Stimulated activated CD8-positive, alpha-beta memory T cell treated with anti-CD3 and anti-CD28 coated beads, Interleukin-7, amount 100 ng/mL, for 1 hour (primary cell): ENCODE measurements at places on chromosomes 4 and X.

GRCh38 chrX:1108501-1109445 is 103.7 kb downstream of the CRLF2 start:
- DNase-seq: no peak

- no peak for DNase-seq
Measured at GRCh38 chr4:157372567-157372966, 152.0 kb downstream of the GRIA2 start.

DNA sequence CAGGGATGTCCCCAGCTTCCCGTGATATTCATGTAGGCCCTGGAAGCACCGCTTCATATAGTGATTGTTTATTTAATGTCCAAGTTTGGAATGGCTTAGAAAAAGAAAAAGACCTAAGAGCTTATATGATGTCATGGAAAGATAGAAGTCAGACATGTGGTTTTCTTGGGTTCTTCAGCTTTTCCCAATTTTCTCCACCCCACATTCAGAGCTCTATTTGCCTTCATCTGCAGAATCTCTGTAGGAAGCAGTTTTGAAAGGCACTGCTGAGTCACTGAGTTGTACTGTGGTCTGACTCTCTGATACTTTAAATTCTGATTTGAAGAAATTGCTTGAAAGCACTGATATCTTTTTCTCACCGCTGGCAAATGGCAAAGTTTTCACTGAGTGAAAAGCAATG is 120.6 kb upstream of the EDNRA start:
- no peak for DNase-seq

- no peak for DNase-seq
Measured at GRCh38 chr4:19748519-19749479, 502.9 kb upstream of the SLIT2 start.

DNA sequence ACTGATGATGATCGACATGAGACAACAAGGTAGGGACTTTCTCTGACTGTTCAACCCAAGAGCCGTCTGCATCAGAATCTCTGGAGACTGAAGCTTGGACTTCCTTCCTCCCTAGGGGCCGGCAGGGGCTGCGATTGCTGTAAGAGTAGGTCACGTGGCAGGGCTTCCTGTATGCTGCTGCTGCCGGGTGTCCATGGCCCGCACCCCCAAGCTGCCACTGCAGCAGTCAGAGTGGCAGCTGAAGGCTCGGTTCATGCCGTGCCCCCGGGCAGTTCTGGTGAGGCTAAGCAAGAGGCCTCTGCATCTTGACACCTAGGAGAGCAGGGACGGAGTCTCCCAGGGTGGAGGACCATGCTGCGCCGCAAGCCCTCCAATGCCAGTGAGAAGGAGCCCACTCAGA is at the start of gene SASH3:
Gene SASH3, plus strand, starts transcription at position 203 of the 400 bp plus-strand sequence. Its CDS starts 149 bp downstream, at position 352.
- no peak for DNase-seq

DNA sequence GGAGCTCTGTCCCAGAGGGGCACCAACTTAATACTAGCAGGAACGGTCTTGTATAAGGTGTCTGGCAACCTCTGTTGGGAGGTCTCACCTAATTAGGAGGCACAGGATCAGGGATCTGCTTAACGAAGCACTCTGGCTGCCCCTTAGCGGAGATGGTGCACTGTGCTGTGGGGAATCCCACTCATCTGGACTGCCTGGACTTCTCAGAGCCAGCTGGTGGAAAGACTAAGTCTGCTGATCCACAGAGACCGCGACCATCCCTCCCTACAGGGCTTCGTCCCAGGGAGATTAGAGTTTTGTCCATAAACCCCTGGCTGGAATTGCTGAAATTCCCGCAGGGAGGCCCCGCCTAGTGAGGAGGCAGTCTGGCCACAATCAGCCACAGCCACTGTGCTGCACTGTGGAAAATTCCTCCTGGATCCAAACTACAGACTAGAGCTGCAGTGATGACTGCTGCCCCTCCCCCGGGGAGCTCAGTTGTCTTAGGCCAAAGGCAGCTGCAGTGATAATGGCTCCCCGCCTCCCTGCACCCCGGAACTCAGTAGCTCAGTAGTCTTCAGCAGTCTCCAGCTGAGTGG is 22.0 kb upstream of the ZCCHC4 start:
- DNase-seq: no peak

GRCh38 chr4:183348706-183349659 is 26.8 kb upstream of the CLDN24 start:
- no peak for DNase-seq

GRCh38 chr4:7843831-7844593 is 95.6 kb downstream of the AFAP1 start:
- peak; percentile 36 for DNase-seq

DNA sequence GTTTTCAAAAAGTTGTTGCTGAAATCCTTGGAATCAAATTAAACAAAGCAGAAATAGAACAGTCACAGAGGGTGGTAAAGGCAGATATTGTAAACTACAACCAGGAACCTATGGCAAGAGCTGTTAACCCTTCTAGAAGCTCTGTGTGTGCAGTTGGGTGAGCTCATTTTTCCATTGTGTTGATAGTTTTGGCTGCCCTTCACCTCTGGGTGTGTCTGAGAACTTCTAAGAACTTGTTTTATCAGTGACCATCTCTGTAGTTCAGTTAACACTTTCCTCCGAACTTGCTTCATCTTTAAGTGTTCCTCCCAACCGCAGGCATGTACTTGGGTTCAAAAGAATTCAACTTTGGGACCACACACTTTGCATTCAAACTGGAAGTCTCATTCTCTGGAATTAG is 32.7 kb downstream of the RBMX start:
- no peak for DNase-seq

DNA sequence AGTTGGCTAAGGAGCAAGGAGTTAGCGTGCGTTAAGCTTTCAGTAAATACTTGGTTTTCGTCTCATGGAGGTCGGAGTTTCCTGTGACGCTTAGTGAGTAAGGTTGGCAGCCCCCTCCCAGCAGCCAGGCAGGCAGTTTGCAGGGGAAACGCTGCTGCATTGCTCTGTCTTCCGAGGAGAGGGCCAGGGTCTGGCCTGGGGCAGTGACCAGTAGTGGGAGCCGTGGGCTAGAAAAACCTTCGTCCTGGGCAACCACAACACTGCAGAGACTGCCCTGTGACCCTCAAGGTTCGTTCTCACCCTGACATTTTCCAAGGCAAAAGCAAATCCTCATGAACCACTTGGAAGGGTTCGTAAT is 432 bp downstream of the TMEM175 start:
- no peak for DNase-seq

- DNase-seq: no peak
Measured at GRCh38 chr4:1663549-1663948, 20.6 kb downstream of the FAM53A start.

GRCh38 chr4:72319601-72320021 is 249.4 kb downstream of the ADAMTS3 start:
- no peak for DNase-seq

DNA sequence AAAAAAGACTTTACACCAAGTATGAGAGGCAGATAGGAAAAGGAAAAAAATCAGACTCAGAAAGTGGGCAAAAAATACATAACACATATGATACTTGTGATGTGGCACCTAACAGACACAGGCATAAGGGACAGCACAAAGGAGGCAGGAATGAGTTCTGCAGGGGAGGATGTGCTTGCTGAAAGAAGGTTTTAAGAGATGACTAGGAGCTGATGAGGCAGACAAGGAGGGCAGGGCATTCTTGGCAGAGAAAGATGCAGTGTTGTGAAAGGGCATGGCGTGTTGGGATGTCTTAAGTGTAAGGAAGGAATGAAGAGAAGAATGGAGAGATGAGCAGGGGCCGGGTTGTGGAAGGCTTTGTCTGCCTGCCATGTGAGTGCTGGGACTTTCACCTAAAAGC is 49.7 kb upstream of the TMEM154 start:
- no peak for DNase-seq

- DNase-seq: no peak
Measured at GRCh38 chr4:3177905-3178304, 71.1 kb upstream of the MSANTD1 start.

DNA sequence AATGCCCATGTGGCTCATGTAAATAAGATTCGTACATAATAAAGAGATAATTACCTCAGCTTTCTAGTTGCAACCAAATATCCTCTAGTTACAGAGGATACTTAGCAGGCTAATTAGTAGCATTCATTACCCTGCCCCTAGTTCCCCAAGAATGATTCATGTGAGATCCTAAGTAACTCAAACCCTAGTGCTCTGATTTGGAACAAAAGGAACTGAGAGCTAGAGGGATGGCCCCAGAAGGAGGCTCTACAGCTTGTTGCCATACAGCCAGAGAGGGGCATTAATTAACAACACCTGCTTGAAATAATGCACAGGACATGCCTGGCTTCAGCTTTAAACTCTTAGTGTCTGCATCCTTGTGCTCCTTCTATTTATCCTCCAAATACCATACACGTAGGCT is 32.6 kb upstream of the CBR4 start:
- DNase-seq: no peak

DNA sequence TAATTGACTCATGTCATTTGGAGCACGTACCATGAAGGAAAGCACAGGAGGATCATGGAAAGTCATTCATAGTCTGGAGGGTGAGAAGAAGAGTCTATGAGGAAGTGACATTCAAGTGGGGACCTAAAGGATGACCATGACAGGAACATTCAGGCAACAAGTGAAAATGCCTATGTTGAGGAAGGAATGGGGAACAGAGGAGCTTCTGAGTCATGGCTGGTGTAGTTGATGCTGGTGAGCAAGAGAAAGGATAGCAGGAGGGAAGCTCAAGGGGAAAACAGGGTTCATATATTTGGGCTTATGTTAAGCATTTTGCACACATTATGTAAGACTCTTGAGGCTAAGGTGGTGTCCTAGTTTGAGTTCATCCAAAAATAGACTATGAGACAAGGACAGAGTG is 318.6 kb downstream of the HNRNPD start:
- no peak for DNase-seq

- DNase-seq: no peak
Measured at GRCh38 chrX:136639506-136640176, 8.3 kb upstream of the CD40LG start.

DNA sequence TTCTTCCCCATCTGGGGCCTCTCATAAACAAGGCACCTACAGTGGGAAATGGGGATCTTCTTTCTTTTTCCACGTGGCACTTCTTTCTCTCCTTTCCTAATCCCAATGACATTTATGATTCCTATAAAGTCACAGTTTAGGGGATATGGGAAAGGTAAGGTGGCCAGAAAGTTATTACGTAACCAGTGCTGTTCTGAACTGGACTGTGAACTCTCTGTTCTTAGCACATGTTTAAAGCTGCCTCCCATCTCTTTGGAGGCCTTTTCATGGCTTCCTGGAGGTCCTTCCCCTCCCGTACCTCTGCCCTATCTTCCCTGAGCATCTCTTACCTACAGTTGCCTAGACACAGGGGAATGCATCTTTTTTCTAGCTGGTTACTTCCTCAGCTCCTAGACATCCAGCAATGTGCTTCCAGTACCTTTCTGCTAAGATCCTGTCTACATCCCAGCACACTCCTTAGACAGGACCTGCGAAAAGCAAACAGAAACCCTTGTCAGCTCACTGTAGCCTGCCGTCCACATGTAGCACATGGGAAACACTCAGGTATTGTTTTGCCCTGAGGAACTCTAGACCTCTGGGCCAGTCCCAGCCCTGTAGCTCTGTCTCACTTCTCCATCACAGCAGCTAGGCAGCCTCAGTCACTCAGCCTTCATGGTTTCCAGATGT is 195.4 kb downstream of the NWD2 start:
- no peak for DNase-seq

DNA sequence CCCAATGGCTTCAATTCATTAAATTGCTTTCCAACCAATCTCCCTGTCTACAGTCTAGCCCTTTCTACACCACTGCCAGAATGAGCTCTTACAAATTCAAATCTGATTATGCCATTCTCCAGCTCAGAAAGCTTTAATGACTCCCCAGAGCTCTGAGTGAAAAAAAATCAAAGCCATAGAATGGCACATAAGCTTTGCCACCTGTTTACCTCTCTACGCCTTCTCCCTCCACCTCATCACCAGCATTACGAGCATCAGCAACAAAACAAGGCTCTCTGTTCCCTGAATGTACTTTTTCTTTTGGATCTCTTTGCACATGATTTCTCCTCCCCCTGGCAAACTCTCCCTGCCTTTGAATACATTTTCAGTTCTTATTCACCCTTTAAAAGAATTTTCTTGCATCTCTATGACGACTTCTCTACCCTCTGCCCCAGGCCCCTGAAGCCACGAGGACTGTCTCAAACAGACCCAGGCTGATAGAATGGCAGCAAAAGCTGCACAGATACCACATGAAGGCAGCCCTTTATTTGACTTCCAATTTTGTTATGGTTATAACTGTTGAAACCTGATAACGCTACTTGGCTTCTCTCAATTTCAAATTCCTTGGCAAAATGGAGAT is 516.0 kb downstream of the PCDH7 start:
- no peak for DNase-seq

DNA sequence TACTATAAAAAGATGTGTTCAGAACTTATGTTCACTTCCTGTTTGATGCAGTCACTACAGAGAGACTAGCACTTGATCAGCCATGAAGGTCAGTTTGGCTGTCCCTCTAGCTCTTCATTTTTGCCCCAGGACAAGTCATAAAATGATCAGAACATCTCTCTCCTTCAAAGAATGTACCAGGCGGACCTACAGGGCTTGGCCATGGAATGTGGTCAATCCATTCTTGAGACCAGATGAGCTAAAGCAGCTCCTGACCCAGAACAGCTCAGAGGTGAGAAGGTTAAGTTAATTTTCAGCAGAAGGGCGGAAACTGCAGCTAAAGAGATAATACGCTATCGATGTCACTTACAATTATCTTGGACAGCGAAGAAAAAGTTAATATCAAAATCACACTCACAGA is 49.2 kb upstream of the TAB3 start:
- no peak for DNase-seq

DNA sequence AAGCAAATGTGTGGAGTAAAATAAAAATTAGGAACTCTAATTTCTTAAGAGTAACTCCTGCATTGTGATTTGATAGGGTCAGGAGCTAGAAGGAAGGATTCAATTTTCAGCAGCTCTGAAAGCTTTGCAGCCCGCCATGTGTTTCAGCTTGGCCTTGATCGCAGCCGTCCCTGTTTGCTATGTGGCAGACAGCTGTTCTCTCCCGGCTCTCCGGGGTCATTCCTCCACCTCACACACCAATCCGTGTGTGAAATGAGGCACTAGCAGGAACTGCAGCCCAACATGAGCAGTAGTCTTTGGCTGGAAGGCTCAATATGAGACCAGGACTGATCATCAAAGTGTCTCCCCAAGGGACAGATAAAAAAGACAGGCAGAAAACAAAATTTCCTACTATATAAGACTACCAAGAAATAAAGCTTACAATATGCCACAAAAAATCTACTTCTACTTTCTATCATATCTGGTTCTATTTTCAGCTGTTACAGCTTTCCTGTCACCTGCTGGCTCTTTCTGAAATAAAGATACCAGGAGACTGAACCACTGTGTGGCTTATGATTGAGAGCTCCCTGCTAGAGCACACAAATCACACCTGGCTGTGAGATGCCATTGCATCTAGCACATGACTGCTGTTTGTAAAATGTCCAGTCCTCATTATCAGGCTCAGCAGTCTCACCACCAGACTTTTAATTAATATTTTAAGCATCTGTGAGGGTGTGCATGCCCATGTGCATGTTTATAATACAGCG is 44.1 kb upstream of the SEC24B start:
- DNase-seq: no peak
